Dorsolateral prefrontal cortex (tissue), 122 donors: ENCODE measurements at places on chromosomes 12 and 14.

DNA sequence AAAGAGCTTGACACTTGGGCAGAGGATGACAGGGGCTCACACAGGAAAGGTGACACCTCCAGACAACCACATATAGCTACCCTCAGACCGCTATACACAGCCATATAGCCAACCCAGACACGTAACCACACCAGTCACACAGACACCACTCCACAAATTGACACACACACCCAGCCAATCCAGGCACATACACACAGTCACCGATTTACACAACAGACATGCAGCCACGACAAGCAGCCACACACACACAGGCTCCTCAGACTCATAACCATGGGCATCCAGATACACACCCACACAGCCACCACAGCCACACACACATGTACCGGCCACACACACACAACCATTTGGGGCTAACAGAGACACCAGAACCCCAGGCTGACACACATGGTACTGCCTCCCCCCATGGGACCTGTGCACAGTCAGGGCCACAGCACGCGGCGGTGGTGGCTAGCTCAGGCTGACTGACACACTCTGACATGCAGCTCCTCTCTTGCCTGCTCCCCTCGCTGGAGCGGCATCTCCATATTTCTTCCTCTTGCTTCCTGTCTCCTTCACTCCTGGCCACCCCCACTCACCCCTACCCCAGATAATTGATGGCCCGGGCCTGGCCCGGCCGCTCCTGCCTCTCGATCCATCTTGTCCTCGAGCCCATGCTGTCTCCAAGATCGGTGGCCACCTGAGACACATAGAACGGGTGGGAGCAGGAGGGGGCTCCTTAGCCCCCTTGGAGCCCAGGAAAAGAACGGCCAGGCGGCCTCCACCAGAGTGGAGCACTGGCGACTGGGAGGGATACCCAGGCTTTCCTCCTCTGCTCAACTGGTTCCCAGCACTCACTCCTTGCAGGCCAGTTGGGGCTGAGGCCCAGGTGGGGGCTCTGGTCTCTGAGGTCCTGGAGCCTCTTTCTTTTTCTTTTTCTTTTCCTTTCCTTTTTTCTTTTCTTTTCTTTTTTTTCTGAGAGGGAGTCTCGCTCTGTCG, 6.0 kb upstream of the SHMT2 start:
- DNase-seq: no peak

DNA sequence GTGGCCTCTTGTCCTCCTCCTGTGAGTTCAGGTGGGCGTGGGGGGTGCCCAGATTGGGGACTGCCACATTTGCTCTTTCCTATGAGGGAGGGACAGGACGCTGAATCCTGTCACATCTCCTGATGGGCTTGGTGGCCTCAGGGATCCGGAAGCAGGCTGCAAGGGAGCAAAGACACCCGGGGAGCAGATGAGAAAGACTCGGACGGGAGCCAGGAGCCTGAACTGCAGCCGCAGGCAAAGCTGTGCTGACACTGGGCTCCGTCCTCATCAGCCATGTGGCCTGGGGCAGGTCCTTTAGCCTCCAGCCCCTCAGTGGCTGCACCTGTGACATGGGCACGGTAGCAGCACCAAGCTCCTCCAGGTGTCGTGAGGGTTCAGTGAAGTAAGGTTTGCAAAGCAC, 40.8 kb upstream of the RFLNA start:
- DNase-seq: no peak

- no peak for DNase-seq
These were observed 3.9 kb upstream of the JAG2 start for GRCh38 chr14:105172476-105172875.

DNA sequence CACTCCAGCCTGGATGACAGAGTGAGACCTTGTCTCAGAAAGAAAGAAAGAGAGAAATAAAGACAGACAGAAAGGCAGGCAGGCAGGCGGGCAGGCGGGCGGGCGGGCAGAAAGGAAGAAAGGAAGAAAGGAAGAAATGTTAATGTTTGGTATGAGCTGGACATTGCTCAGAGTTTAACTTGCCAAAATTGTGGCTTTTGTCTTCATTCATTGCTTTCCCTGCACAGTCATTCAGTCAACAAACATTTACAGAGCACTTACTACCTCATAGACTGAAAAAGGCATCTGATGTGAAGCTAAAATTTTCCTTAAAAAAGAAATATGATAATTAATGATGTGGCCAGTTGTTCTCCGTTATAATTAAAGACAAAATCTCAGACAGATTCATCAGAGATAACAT, 247.1 kb downstream of the SPTSSA start:
- no peak for DNase-seq

DNA sequence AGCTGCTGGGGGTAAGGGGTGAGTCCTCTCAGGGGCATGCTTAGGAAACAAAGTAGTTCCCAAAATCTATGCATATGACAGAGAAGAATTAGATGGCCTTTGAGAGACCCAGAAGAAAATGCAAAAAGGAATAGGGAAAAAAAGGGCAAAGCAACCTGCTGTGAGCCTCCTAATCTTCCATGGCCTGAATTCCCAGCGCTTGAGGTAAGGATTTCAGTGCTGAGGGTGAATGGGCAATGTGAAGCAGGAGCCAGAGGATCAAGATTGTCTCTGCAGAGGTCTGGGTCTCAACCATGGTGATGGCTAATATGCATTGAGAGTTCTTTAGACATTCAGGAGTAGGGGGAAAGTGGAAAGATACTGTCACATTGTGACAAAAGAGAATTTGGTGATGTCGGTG, 31.5 kb downstream of the GPR65 start:
- no peak for DNase-seq

GRCh38 chr14:34633742-34634141, 3.8 kb upstream of the SNX6 start:
- DNase-seq: no peak

GRCh38 chr14:79967001-79967400, 244.3 kb downstream of the DIO2 start:
- DNase-seq: no peak

DNA sequence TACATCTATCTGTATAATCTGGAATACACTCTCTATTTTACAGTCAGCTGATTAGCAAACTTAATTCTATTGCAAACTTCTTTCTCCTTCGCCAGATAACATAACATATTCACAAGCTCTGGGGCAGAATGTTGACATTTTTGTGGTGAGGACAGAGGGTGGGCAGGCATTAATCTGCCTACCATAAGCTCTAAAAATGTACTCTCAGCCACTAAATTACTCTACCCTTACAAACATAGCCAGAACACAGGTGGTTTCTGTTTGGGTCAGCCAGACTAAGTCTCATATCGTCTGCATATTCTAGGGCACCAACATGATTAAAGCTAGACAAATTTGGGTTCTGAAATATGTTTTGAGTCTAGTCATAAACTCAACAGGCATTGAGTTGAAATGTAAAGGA, 90.1 kb downstream of the SLC6A15 start:
- no peak for DNase-seq

DNA sequence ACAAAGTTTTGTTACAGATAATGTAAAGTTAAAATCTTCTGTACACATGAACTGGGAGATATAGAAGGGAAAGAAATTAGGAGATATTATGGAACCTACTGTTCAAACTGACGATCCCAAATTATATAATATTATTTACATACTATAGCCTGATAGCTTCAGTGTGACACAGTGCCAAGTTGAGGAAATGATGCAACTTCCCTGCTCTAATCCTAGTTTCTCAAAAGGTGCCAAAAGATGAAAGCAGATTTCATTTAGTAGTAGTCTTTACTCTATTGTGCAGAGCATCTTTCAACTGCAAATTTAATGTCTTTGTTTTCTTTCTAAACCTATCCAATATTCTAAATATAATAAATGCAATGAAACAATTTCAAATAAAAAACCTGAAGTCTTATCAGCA, 46.9 kb downstream of the COCH start:
- DNase-seq: no peak

DNA sequence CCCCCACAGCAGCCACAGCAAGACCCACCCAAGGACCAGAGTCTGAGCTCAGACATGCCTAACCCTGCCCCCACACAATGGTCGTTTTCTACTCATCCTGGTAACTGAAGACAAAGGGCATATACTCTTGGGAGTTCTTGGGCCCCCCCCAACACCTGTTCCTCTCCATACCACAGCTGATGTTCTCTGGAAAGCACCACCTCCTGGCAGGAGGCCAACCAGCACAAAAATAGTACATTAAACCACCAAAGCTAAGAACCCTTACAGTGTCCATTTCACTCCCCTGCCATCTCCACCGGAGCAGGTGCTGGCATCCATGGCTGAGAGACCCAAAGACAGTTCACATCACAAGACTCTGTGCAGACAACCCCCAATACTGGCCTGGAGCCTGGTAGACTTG, 80.6 kb upstream of the DAAM1 start:
- DNase-seq: no peak

- no peak for DNase-seq
These were observed 6.0 kb downstream of the FOXG1 start for GRCh38 chr14:28772613-28773012.

DNA sequence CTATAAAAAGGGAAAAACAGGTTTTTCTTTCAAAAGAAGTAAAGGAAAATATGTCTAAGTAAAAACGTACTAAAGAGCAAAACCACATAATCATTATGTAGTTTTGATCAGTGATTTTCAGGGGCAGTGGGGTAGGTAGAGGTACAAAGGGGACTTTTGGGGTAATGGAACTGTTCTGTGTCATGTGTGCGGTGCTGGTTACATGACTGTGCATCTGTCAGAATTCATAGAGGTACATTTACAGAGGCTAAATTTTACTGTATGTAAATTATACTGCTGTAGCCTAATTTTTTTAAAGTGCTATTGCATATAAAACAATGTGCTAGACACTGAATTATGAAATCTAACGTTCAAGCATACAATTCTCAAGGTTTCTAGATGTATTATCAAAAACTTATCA, 2.0 kb downstream of the ESR2 start:
- DNase-seq: no peak

DNA sequence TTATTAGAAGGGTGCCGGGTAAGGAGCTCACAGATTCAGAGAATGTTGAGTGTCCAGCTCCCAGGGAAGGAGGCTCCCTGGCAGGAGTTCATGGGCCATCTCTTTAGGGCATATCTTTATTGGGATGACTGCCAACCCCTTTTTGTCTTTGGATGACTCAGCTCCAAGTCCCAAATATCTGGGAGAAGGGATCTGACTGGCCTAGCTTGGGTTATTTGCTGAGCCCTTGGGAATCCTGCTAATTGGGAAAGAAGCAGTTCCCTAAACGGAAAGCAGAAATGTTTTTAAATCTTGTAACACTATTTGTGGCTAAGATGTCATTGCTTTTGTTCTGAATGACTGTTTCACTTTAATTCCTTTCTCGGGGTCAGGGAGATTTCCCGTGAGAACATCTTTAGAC, 12.6 kb downstream of the DDX55 start:
- DNase-seq: no peak

DNA sequence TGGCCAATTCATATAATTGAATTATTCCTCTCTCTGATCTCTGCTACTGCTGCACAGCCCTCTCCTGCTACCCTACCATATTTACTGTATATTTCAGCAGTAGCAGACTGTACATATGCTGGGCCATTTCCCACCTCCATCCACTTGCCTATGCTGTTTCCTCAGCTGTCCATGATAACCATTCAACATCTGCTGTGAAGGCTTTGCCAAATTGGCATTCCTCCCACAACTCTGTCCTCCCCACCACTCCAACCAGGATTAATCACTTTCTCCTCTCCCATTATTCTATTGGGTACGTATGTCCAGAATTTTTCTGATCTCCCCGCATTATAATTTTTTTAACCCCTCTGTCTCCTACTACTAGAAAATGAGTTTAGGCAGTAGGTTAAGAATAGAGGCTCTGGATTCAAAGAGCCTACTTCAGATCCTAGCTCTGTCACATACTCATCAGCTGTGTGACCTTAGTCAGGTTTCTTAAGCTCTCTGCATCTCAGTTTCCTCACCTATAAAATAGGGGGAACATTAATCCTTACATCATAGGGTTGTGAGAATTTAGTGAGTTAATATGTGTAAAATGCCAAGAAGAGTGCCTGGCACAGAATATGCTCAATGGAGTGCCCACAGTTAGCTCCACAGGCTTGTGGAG, 123.3 kb downstream of the KICS2 start:
- DNase-seq: no peak

DNA sequence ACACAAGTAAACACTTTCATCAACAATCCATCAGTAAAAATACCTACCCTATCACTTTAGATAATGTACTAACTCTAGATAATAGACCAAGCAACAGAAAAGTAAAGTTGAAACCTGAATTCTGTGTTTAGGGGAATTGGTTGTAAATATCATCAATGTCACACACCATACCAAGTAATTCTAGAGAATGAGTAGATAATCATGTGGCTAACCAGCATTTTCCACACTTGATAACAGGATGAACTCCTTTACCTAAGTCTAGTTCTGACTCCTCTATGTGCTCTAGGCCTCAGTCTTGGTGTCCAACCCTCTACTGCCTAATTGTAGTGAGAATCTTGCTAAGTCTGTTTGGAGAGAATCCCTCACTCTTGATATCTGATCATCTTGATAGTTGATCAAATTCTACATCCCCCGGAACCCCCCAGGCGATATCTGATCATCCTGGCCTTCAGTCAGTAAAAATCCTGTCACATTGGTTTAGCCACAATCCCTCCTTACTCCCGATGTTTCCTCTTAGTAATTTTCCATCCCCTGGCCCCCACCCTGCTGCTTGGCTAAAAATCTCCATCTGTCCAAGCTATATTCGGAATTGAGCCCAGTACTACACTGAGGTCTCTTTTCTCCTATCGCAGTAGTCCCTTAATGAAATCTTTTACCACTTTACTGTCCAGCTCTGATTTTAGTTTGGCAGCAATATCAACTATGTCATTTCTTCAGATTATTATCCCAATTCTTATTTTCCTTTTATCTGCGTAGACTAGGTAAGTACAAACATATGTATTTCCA, 3.4 kb upstream of the SLCO1A2 start:
- DNase-seq: no peak

DNA sequence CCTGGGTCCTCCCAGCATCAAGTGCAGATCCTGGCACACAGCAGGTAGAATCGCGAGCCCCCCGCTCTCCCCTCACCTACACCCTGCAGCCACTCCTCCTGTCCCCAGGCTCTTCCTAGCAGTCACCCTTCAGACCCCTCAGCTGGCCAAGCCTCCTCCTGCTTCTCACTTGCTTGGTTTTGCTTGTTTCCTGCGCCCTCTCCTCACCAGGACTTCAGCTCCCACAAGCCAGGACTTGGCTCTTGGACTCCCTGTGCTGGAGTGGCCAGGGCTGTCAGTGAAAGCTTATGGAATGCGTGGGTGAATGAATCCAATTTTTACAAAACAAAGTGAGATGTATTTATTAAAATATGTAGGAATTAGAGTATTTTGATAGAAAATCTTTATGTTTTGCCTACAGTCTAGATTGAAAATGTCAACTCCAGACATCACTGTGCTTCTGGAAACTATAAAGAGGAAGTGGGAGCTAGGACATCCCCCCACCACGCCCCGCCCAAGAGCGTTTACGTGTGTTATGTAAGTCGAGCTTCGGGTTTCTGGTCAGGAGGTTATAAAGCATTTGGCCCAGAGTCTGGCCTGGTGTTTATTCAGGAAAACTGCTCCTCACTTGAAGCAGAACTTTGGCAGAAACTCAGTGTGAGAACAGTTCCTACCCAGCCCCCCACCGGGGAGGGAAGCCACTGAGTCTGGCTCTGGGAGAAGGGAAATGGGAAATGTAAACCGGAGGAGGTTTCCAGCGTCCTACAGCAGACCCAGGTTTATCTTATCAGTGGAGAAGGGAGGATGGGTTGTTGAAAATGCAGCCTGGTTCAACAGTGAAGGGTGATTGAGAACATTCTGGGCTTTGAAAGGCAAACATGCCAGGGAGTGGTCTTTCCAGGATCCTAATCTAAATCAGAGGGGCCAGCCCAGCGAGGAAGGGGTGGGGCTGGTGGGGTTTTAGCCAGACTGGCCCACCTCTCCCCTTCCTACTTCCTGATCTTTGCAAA, 8.8 kb downstream of the ALDH2 start:
- no peak for DNase-seq
